T-helper 22 cell (primary cell): ENCODE measurements at places on chromosomes 16 and 17.
A peak's percentile ranks its signal among the peaks of the same experiment; 100 is the strongest.

- DNase-seq, result no peak
Observed at GRCh38 chr17:17057057-17057551, 14.8 kb downstream of the MPRIP start.

DNA sequence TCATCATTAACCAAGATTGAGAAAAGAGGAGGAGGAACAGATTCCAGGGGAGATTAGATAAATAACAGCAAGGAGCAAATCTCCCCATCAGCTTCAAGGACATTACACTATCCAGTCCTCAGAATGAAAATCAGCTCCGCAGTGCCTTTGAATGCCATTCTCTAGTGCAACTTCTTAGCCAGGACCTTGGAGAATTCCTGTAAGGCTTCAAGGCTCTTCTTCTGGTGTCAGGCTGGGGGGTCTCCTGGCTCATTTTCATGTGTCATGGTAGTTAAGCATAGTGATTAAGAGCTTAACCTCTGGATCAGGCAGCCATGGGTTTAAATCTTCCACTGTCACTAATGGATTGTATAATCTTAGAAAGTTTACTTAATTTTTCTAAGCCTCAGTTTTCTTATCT, 137.3 kb upstream of the CCL2 start:
- no peak for DNase-seq

DNA sequence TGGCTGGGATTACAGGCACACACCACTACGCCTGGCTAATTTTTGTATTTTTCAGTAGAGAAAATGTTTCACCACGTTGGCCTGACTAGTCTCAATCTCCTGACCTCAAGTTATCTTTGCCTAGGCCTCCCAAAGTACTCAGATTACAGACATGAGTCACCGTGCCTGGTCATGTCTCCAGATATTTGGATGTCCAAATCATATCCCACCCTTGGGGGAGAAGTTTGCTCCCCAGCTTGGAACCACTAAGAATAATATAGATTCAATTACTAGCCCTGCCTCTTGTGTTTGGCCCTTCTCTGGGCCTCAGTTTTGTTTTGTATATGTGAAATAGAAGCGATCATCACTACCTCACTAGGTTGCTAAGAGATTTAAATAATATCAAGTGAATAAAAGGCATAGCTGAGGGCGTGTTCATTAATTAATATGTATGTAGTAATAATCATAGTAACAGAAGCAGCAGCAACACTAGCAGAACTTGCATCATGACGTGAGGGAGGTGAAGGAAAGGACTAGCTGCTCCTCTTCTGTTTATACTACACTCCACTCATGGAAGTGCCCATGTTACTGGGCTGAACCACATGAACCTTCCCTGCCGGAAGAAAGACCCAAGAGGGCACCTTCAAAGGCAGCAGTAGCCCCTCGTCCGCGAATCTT, 253.6 kb upstream of the XYLT1 start:
- no peak for DNase-seq

DNA sequence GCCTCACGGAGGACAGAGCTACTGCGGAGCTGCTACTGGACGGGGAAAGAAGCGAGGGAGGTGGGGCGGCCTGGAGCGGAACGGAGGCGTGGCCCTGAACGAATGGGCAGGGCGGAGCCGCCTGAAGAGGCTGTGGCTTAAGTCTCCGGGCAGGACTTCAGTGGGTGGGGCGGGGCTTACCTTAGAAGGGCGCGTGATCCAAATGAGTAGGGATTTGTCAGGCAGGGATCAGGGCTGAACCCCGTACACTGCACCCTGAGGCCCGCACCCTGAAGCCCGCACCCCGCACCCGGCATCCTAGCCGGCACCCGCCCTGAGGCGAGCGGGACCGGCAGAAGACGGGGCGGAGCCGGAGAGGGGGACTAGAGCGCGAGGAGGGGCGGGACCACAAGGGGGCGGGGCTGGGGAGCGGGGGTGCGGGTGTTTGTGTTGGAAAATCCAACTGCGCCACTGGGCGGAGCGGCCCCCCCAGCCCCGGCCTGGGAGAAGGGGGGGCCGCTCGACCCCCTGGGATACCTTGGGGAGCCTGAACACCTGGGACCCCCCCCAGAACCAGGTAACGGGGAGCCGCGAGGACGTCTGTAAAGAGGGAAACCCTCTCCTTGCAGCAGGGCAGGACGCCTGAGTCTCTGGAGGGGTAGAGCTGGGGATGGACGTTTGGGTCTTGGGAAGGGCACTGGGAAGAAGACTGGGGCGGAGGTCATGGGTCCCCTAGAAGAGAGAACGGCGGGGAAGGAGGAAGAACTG, at the start of gene KDM6B:
Gene KDM6B (plus strand): TSS at position 423 of the 747 bp plus-strand sequence. CDS start 11,338 bp downstream, outside the sequence.
- peak; percentile 79 for DNase-seq

GRCh38 chr17:75147878-75148546, 6.3 kb downstream of the JPT1 start:
- no peak for DNase-seq

DNA sequence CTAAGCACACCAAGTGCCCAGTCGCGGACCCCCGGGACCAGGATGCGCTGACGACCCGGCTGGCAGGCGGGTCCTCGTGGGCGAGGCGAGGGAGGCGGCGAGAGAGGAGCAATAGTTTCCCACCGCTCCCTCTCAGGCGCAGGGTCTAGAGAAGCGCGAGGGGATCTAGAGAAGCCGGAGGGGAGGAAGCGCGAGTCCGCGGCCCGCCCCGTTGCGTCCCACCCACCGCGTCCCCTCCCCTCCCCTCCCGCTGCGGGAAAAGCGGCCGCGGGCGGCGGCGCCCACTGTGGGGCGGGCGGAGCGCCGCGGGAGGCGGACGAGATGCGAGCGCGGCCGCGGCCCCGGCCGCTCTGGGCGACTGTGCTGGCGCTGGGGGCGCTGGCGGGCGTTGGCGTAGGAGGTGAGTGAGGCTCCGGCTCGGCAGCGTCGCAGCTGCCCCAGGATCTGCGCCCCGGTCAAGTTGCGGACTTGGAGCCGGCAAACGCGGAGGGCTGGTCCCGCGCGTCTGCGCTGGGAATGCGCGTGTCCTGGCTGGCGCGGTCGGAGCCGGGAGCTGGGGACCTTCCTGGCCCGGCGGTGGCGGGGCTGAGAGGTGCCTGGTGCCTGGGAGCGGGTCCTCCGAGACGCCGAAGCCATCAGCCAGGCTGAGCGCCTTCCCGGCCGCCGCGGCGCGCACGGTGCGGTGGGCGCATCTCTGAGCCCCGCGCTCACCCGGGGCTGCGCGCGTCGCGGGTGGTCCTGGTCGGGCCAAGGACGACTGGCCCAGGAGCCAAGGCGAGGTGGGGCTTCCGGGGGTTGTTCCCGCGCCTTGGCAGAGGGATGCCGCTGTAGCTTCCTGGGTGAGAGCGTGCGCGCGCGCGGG, at the start of gene ITGB3:
Gene ITGB3 (plus strand): TSS at position 287 of the 862 bp plus-strand sequence. CDS start 35 bp downstream, at position 322.
- DNase-seq, result peak; percentile 25

DNA sequence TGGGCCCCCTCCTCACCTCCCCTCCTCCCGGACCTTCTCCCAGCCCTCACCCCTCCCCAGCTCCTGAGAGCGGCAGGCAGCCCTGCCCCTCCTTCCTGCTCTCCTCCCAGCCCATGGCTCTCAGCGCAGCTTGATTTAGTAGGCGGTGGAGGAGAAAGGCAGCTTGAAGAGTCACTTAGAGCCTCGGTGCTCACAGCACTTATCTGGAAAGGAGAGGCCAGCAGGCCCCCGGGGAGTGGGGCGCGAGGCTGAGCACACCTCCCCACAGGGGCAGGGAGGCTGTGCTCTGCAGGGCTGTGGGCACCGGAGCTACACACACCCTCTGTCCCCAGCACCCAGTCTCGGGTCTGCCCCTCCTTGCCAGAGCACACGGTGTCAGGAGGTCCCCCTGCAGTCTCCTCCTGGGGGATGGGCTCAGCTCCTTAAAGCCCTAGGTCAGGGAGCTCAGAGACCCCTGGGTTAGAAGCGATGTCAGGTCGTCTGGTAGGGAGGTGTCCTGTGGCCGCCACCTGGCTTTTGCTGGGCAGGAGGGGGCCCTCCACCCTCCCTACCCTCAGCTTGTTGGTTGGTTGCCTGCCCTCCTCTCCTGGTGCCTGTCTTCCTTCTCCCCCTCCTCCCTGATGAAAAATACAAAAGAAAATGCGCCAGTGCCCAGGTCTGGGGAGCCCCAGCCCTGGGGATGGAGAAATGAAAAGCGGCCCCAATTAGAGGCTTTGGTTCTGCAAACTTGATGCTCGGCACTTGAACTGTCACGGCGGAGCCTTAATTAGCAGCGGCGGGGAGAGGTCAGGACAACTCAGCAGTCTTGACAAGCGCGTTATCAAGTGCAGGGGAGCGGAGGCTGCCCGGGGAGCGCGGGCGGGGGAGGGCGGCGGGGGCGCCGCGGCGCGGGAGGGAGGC, 151.1 kb upstream of the GSE1 start:
- DNase-seq, result no peak

GRCh38 chr16:50479771-50480170, 68.4 kb upstream of the NKD1 start:
- DNase-seq, result no peak

GRCh38 chr17:5772720-5773119, 188.4 kb upstream of the NLRP1 start:
- DNase-seq, result no peak

- DNase-seq, result no peak
Observed at GRCh38 chr16:23145186-23145585, 4.1 kb downstream of the USP31 start.

DNA sequence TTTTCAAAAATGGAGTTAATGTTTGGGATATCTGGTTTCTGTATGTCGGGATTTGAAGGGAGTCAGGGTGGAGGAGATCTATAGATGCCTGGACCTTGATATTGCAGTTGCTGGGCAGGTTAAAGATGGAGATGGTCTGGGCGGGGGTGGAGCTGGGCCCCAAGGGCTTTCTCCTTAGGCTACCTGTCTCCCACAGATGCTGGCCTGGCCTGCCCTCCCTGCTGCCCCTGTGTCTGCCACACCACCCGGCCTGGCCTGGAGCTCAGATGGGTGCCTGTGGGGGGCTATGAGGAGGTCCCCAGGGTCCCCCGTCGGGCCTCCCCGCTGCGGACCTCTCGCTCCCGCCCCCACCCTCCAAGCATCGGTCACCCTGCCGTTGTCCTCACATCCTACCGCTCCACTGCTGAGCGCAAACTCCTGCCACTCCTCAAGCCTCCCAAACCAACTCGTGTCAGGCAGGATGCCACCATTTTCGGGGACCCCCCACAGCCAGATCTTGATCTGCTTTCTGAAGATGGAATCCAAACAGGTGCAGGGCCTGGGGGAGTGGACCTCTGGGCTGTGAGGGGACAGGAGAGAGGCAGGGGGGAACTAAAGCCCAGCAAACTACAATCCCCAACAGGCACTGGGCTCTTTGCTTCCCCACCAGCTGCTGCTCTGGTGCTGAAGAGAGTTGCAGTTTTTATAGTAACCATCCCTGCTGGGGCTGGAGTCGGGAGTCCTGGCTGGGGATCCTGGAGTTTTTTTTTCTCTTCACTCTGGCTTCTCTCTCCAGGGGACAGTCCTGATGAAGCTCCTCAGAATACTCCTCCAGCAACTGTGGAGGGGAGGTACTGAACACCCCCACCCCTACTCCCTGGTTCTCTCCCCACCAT, 2.9 kb downstream of the ARHGEF15 start:
- no peak for DNase-seq

DNA sequence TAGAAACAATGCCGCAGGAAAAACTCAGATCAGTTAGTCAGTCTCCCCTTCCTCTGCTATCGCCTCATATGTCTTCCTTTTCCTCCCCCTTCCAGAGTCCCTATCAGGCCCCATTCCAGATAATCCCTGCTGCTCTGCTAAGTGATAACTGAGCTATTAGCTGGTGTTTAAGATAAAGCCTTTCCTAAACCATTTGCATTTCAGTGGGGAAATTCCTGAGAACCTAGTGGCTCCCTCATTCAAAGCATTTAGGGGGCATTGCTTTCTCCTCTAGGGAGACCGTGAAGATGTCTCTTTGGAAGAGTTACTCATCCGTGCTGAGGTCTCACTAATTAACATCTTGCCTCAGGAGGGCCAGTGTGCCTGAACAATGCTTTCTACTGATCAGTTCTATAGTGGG, 401.6 kb downstream of the NPIPA7 start:
- no peak for DNase-seq

- DNase-seq, result no peak
Observed at GRCh38 chr17:55645361-55645760, 77.3 kb downstream of the TMEM100 start.

GRCh38 chr17:49035470-49036269, 38.5 kb downstream of the IGF2BP1 start:
- no peak for DNase-seq

GRCh38 chr17:77396610-77397009, 255.8 kb downstream of the SEC14L1 start:
- DNase-seq, result no peak

DNA sequence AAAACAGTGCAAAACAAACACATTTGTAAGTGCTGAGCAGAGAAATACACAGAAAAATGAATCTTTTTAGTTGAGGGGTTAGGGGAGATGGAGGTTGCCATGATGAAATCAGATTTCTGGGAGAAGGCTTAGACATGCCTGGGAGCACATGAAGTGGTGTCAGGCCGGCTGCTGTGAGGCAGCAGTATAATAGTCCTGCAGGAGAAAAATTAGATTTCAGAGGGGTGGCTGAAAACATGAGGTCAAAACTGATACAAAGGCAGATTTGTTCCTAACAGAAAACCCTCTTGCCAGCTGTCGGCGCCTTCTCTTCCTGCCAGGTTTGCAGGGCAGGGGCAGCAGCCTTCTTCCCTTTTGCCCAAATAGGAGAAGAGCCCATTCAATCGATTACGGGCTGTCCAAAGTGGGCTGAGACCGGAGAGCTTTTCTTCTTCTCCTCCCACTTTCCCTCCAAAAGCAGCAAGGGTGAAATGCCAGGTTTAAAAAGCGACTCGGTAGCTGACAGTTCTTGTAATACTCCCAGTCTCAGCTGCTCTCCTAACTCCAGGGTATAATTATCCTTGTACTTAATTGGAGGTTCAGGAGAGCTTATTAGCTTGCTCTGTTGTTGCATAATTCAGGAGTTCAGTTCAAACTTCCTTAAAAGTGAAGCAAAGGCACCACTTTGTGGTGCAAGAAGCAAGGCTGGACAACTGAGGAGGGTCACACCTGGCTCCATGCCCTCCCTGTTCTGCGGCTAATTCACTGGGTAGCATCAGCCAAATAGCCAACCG, 80.0 kb downstream of the PCTP start:
- DNase-seq, result no peak

- no peak for DNase-seq
Observed at GRCh38 chr17:42411905-42412679, 11.0 kb downstream of the CAVIN1 start.

- DNase-seq, result no peak
Observed at GRCh38 chr17:32659419-32659842, 172.6 kb downstream of the CDK5R1 start.

- no peak for DNase-seq
Observed at GRCh38 chr16:80968386-80969113, 38.1 kb downstream of the CMC2 start.
